A673 (cell line): ENCODE measurements at places on chromosomes 5 and 9. TPM values are rescaled to one million over a fixed set of nuclear protein-coding genes. Genes with fewer than 3 reads are reported as not detected.

IPPK gene
- total RNA-seq: 11.4 and 14.0 TPM in 2 replicates

FAXDC2 gene
- total RNA-seq: 0.44 TPM in 1 of 2 replicates, not detected in the other

PCDHGB3 gene
- total RNA-seq: 3.3 and 3.4 TPM in 2 replicates

FSD1L gene
- 9.1 and 9.8 TPM in 2 replicates for total RNA-seq

- H3K4me1 ChIP-seq: peaks cover 8% of the 10 kb centered on the region
- no peak overlapping the region for H3K4me3 ChIP-seq
- peak; percentile 62 for DNase-seq
- H3K36me3 ChIP-seq: no peaks in the 10 kb centered on the region
Measured at GRCh38 chr9:95572381-95573151, 55.8 kb upstream of the PTCH1 start.

DNA sequence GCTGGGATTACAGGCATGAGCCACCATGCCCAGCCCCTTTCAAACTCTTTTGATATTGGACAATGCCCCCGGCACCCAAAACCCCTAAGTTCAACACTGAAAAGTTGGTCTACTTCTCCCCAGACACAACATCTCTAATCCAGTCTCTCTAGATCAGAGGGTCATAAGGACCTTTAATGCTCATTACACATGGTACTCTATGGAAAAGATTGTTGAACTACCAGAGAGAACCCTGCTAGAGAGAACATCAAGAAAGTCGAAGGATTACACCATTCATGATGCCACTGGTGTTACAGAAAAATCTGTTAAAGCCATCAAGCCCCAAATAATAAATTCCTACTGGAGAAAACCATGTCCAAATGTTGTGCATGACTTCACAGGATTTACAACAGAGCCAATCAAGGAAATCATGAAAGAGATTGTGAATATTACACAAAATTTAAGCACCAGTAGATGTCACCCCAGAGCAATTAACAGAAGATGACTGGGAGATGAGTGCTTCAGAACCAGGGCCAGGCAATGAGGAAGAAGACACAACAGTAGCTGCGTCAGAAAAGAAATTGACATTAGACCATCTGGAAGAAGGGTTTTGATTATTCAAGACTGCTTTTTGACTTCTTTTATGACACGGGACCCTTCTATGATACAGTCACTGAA lies 28.3 kb upstream of the NIPAL4 start:
- H3K27ac ChIP-seq: no peak overlapping the region
- DNase-seq: peak; percentile 63
- no peaks in the 10 kb centered on the region for H3K27me3 ChIP-seq
- H3K36me3 ChIP-seq: no peaks in the 10 kb centered on the region
- H3K4me3 ChIP-seq: no peak overlapping the region

GRCh38 chr5:1062761-1063568 lies 48.9 kb downstream of the SLC12A7 start:
- no peak overlapping the region for H3K4me3 ChIP-seq
- DNase-seq: no peak
- H3K4me1 ChIP-seq: no peaks in the 10 kb centered on the region
- no peak overlapping the region for H3K27ac ChIP-seq
- H3K36me3 ChIP-seq: no peaks in the 10 kb centered on the region
- H3K27me3 ChIP-seq: no peaks in the 10 kb centered on the region

DNA sequence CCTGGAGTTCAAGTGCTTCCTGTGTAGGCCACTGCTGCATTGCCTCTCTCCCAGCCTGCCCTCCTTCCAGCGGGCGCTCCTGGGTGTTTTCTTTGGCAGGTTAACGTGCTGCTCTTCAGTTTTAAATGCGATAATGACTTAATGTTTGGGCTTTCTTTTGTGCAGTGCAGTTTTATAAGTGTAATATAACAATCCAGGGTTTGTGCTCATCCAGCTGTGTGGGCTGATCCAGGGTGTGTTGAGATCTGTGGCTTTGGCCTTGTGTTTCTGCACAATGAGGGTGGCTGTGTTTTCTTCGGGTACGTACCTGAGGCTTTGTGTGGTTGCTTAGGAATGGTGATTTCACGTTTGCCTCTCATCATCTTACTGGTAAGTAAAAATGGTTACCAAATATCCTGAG lies 50.6 kb downstream of the PCSK5 start:
- no peaks in the 10 kb centered on the region for H3K27me3 ChIP-seq
- H3K4me1 ChIP-seq: no peaks in the 10 kb centered on the region
- H3K36me3 ChIP-seq: no peaks in the 10 kb centered on the region
- no peak overlapping the region for H3K4me3 ChIP-seq

- H3K4me3 ChIP-seq: no peak overlapping the region
- no peak overlapping the region for H3K27ac ChIP-seq
- H3K4me1 ChIP-seq: no peaks in the 10 kb centered on the region
- no peak for DNase-seq
Measured at GRCh38 chr9:132099741-132100407, 20.2 kb upstream of the MED27 start.

- no peaks in the 10 kb centered on the region for H3K27me3 ChIP-seq
- no peak for DNase-seq
- H3K27ac ChIP-seq: no peak overlapping the region
- no peak overlapping the region for H3K4me3 ChIP-seq
- no peaks in the 10 kb centered on the region for H3K36me3 ChIP-seq
Measured at GRCh38 chr5:157648275-157648990, 3.8 kb downstream of the SOX30 start.

DNA sequence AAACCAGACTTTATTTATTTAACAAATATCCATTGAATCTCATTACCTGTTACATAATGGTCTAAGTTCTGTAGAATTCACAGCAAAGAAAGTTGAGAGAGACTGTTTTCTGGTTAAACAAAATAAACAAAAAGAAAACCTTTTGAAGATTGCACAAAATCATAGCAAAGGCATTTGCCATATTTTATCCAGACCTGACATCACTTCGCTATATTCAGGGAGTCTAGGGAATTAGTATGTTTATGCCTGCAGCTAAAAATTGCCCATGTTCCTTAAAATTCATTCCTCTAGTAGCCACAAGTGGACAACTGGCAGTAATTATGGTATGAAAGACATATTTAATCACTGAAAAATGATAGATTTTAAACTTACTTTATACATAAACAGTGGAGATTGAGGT lies 577.0 kb upstream of the DAB2 start:
- H3K4me3 ChIP-seq: no peak overlapping the region
- no peak overlapping the region for H3K27ac ChIP-seq
- no peaks in the 10 kb centered on the region for H3K27me3 ChIP-seq
- no peak for DNase-seq
- no peaks in the 10 kb centered on the region for H3K4me1 ChIP-seq

- no peaks in the 10 kb centered on the region for H3K27me3 ChIP-seq
- no peaks in the 10 kb centered on the region for H3K36me3 ChIP-seq
- H3K4me1 ChIP-seq: peaks cover 8% of the 10 kb centered on the region
- H3K27ac ChIP-seq: no peak overlapping the region
Measured at GRCh38 chr9:124671861-124672260, 99.2 kb downstream of the NR6A1 start.

- no peak overlapping the region for H3K4me3 ChIP-seq
- peaks cover 12% of the 10 kb centered on the region for H3K4me1 ChIP-seq
- peak; percentile 73 for DNase-seq
Measured at GRCh38 chr9:135504262-135505243, 4.1 kb downstream of the MRPS2 start.

- DNase-seq: no peak
- H3K4me3 ChIP-seq: no peak overlapping the region
- peaks cover 38% of the 10 kb centered on the region for H3K4me1 ChIP-seq
Measured at GRCh38 chr5:162325143-162325727, 257.7 kb downstream of the GABRG2 start.
